GM12878 (cell line): ENCODE measurements at places on chromosomes 7 and 10.
A peak's percentile ranks its signal among the peaks of the same experiment; 100 is the strongest.

DNA sequence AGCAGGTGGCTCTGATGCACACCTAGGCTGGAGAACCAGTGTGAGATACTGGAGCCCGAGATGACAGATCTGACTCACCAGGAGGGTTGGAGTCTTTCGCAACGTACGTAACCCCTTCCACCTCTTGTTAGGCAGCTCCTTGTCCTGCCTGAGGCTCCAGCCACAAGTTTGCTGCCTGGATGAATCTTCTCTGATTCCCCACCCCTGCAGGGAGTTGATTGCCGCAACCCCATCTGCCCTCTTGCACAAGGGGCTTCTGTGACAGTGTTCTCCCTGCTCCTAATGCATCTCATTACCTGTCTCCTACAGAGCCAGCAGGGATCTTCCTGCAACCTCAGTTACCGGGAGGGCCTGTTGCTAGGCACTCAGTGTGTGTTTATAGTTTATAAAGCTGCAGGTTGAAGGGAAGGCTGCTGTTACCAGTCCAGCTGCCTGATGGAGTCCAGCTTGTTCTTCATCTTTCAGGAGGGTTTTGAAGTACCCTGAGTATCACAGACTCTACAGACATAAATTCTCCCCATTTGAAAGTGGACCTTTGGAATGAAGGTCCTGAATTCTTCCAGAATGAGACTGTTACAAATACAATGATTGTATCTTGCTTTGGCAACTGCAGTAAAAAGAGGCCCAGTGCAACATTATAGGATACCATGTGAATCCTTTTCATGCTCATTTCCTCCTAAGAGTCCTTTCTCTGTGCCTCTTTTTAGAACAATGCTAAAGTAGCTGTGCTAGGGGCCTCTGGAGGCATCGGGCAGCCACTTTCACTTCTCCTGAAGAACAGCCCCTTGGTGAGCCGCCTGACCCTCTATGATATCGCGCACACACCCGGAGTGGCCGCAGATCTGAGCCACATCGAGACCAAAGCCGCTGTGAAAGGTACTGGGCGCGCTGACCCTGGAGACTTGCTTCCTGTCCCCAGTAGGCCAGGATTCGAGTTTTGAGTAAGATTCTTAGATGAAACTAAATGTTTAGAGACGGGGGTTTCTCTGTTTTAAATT, 6.5 kb downstream of the MDH2 start:
- H3K4me3 ChIP-seq, result no peak overlapping the region
- no peak overlapping the region for H3K27ac ChIP-seq
- no peaks in the 10 kb centered on the region for H3K27me3 ChIP-seq
- H3K36me3 ChIP-seq, result peaks cover 47% of the 10 kb centered on the region
- peaks cover 15% of the 10 kb centered on the region for H3K4me1 ChIP-seq

- no peaks in the 10 kb centered on the region; the same call in 1 of the 2 replicates for H3K27me3 ChIP-seq
- H3K4me1 ChIP-seq, result no peaks in the 10 kb centered on the region
- no peak overlapping the region for H3K4me3 ChIP-seq
- no peak for DNase-seq
Observed at GRCh38 chr7:47241112-47242065, 340.5 kb downstream of the TNS3 start.

GRCh38 chr10:20624642-20625041, 272.5 kb downstream of the NEBL start:
- H3K4me1 ChIP-seq, result no peaks in the 10 kb centered on the region
- no peak for DNase-seq
- H3K27me3 ChIP-seq, result no peaks in the 10 kb centered on the region
- H3K27ac ChIP-seq, result no peak overlapping the region

DNA sequence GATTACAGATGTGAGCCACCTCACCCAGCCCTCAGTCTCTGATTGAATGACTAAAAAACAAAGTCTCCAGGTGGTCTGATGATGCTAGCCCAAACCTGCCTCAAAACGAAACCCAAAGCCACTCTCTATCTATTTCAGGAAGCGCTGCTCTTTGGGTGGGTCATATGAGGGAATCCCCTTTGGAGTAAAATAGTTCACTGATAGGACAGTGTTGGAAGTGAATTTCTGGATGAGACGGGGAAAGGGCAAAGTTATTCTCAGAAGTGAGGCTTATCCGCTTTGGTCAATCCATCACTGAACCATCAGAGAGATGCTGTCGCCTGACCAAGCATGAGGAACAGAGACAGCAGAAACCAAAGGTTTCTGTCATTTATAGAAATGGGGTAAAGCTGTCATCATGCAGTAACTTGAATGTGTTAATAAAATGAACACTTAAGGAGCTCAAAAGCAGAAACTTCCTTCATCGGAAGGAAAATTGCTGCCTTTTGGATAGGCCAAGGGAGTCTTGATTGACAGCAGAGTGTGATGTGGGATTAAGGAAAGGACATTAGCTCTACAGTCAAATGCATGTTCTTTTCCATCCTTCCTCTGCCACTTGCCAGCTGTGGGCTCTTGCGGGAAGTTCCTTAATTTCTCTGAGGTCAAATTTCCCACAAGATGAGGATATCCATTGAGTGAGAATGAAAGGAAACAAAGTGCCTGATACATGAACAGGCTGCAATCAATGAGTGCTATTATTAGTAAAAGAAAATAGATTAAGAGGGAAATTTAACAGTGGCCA, 64.9 kb upstream of the C1QL3 start:
- peaks cover 29% of the 10 kb centered on the region for H3K4me1 ChIP-seq
- peak; percentile 54 for DNase-seq
- H3K27me3 ChIP-seq, result no peaks in the 10 kb centered on the region

DNA sequence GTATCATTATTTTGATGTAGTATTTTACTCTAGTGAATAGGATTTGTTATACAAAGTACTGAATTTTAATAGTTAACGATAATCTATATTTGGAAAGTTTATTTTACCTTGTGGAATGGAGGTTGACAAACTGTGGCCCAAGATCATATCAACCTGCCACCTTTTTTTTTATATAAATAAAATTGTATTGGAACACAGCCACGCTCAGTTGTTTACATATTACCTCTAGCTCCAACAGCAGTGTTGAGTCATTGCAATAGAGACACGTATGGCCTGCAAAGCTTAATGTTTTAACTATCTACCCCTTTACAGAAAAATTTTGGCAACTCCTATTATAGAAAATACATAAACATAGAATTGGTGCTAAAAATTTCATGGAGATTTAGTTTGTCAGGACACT, 239.3 kb downstream of the THSD7A start:
- H3K4me1 ChIP-seq, result no peaks in the 10 kb centered on the region
- H3K27ac ChIP-seq, result no peak overlapping the region
- no peaks in the 10 kb centered on the region for H3K27me3 ChIP-seq

- no peaks in the 10 kb centered on the region for H3K36me3 ChIP-seq
- no peaks in the 10 kb centered on the region for H3K4me1 ChIP-seq
- no peak for DNase-seq
- H3K4me3 ChIP-seq, result no peak overlapping the region
Observed at GRCh38 chr10:131143425-131144165, 167.9 kb downstream of the TCERG1L start.

DNA sequence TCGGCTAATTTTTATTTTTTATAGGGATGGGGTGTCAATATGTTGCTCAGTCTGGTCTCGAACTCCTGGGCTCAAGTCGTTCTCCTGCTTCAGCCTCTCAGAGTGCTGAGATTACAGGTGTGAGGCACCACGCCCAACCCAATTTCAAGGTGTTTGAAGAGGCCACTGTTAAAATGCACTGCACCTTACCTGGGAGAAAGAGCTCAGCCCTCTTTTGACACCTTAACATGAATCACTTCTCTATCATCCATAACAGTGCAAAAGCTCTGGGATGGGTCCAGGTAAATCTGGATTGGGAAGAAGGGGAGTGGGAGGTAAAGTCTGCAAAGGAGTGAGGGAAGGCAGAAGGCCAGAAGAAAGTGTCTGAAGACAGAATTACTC, 557 bp upstream of the ZNF282 start:
- H3K27ac ChIP-seq, result no peak overlapping the region; the same call in 1 of the 2 replicates
- DNase-seq, result no peak
- H3K27me3 ChIP-seq, result no peaks in the 10 kb centered on the region
- peaks cover 5% of the 10 kb centered on the region for H3K36me3 ChIP-seq
- 0 out of 2 replicates have a peak, but pooled peaks cover 3% of the 10 kb centered on the region for H3K4me1 ChIP-seq

- no peaks in the 10 kb centered on the region for H3K4me1 ChIP-seq
- no peaks in the 10 kb centered on the region for H3K36me3 ChIP-seq
- no peak for DNase-seq
- H3K27me3 ChIP-seq, result no peaks in the 10 kb centered on the region; the same call in 1 of the 2 replicates
Observed at GRCh38 chr10:86098187-86098881, 268.3 kb downstream of the GRID1 start.

DNA sequence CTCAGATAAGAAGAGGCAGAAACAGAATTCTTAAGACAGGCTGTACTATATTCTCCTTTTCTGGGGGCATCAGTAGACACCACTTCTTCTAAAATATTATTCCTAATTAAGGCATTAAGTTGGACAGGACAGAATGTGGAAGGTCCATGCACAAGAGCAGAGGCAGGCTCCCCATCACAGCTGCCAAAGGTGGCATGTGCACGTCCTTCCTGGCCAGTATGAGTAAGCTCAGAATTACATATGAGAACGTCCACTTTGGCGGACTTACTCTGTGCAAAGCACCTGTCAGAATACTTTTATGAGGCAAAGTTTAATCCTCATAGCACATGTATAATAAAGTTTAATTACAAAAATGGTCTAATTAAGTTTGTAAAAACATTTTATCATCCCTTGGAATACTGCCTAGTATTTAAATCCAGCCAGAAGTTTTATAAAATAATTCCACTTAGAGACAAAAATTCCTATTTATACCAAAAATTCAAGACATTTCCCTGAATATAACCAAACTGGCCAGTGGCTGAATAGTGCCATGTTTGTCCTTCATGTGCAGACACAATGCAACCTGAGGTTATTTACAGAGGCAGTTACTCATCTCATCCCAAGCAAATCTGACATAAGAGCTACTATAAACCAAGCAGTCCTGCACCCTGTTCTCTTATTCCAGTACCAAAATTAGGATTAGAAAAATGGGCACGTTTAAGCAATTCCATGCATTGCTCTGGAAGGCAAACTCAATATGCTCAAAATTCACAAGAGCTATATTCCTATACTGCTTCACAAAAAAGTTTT, 65.5 kb downstream of the CACUL1 start:
- DNase-seq, result no peak
- no peaks in the 10 kb centered on the region for H3K4me1 ChIP-seq
- H3K27ac ChIP-seq, result no peak overlapping the region
- peaks cover 8% of the 10 kb centered on the region for H3K36me3 ChIP-seq

- H3K4me3 ChIP-seq, result no peak overlapping the region
- H3K27me3 ChIP-seq, result no peaks in the 10 kb centered on the region
- peaks cover 19% of the 10 kb centered on the region for H3K4me1 ChIP-seq
Observed at GRCh38 chr10:110399106-110399964, 94.6 kb upstream of the SMNDC1 start.

DNA sequence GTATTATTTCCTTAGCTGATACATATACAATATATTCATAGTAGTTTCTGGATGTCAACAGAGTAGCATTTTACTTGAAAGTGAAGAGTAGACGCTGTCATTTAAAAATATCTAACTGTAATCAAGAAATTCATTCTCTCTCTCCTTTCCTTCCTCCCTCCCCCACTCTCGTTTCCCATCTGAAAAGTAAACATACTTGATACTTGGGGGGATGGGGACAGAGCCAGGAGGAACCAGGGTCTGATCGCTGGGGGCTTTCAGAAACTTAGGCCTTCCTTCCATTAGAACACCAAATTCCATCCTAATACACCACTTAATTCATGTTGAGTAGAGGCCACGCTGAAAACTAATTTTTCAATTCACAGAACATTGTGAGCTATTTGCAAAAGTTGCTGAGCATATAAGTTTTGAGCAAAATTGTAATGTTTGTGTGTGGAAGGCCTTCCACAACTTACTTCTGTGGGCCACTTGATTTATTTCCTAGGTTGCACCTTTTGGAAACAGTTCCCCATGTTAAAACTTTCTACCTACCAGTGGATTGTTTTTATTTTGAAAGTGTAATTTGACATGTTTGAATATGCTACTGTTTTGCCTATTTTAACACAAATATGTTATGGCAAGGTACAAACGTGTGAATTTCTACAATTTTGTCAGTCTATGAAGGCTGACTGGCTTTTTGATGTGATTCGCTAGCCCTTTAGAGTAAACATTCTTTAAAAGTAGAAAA, 35.2 kb downstream of the CNPY1 start:
- no peak for DNase-seq
- no peaks in the 10 kb centered on the region for H3K36me3 ChIP-seq
- peaks cover 1% of the 10 kb centered on the region for H3K27me3 ChIP-seq

DNA sequence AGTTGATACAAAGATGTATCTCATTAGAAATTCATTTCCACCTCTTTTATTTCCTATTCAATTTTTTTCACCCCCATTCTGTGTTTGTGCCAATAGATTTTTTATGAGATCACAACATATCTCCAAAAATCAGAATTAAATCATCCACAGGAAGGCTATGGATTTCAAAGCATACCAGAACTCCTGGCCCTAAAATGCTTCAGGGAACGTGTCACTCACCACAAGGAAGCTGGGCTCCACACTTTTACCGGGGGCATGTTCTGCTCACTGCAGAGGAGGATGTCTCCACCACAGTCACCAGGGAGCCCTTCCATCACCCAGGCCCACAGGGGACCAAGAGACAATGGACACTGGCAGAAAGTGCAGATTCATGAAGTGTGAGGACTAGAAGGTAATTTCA, 456.8 kb downstream of the KCNMA1 start:
- H3K27ac ChIP-seq, result no peak overlapping the region
- no peak overlapping the region for H3K4me3 ChIP-seq
- no peaks in the 10 kb centered on the region for H3K36me3 ChIP-seq
- no peaks in the 10 kb centered on the region for H3K4me1 ChIP-seq

DNA sequence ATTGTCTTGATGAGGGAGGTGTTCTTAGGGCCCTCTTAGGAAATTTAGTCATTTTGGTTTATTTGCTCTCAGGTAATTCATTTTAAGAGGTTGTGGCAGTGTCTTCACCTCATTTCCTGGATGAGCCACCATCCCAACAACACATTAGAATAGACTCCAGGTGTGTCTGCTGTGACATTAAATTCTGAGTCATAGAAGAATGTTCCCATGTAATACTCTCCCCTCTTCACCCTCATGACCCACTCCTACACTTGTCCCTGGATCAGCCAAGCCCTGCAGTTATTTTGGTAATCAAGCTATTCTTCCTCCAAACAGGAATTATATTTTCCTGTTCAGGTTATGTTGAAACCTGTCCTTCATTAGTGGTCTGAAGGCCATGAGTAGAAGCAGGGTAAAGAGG, 944.1 kb downstream of the SORCS3 start:
- no peaks in the 10 kb centered on the region for H3K27me3 ChIP-seq
- no peak overlapping the region for H3K4me3 ChIP-seq
- H3K4me1 ChIP-seq, result no peaks in the 10 kb centered on the region
- H3K27ac ChIP-seq, result no peak overlapping the region
- DNase-seq, result no peak
- no peaks in the 10 kb centered on the region for H3K36me3 ChIP-seq

GRCh38 chr7:85310301-85310700, 123.4 kb upstream of the SEMA3D start:
- H3K27me3 ChIP-seq, result no peaks in the 10 kb centered on the region
- DNase-seq, result no peak
- no peak overlapping the region for H3K27ac ChIP-seq
- H3K4me3 ChIP-seq, result no peak overlapping the region
- no peaks in the 10 kb centered on the region for H3K36me3 ChIP-seq
